Activated CD4-positive, alpha-beta T cell treated with anti-CD3 and anti-CD28 coated beads, Interleukin-10, Interleukin-2, amounts not matched to agents 100 ng/mL and 50 ng/mL, durations not matched to agents 16 hours and 8 hours (primary cell): ENCODE measurements at places on chromosomes 13 and 19.

DNA sequence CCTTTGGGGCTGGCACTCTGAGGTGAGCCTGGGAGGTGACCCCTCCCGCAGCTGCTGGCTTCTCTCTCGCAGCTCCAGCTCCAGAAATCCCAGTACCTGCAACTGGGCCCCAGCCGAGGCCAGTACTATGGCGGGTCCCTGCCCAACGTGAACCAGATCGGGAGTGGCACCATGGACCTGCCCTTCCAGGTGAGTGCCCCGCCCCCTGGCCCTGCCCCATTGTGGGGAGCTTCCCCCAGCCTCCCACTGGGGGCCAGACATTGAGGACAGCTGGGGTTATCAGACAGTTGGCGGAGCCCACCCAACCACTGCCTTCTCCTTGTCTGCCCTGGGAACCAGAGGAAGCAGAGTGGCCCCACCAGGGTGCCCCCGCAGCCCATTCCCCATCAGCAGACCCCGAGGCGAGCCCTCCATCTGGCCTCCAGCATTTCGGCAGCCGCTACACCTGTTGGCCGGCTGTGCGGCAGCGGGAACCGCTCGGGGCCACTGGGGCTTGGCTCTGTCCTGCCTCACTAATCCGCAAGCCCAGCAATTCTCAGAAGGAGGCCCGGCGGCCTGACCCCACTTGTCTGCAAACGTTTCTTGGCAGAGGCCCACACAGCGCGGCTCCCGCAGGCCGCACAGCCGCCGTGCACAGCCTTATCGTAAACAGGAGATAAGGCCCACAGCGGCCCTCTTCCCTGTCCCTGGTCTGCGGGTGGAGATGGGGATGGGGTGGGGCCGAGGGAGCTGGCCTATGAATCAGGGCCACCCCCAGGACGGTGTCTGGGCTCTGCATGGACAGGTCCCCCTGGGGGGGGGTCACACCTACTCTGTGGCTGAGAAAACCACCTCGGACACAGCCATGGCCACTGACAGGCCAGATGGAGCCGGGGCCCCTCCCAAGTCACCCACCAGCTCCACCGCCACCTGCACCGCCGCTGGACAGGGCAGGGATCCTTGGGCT lies 48.0 kb downstream of the COMP start:
- no peak for DNase-seq

GRCh38 chr13:32255724-32256109 lies 59.4 kb downstream of the ZAR1L start:
- no peak for DNase-seq

DNA sequence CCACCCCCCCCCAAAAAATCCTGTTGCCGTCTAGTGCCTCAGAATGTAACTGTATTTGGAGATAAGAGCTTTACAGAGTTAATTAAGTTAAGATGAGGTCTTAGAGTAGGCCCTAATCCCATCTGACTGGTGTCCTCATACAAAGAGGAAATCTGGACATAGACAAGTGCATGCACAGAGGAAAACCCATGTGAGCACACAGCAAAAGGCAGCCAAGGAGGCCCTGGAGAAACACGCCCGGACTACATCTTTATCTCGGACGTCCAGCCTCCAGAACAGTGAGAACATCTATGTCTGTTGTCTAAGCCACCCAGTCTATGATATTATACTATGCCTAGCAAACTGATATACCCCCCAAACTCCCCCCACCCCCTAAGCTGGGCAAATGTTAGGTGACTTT lies 193.8 kb downstream of the KATNAL1 start:
- DNase-seq: no peak

DNA sequence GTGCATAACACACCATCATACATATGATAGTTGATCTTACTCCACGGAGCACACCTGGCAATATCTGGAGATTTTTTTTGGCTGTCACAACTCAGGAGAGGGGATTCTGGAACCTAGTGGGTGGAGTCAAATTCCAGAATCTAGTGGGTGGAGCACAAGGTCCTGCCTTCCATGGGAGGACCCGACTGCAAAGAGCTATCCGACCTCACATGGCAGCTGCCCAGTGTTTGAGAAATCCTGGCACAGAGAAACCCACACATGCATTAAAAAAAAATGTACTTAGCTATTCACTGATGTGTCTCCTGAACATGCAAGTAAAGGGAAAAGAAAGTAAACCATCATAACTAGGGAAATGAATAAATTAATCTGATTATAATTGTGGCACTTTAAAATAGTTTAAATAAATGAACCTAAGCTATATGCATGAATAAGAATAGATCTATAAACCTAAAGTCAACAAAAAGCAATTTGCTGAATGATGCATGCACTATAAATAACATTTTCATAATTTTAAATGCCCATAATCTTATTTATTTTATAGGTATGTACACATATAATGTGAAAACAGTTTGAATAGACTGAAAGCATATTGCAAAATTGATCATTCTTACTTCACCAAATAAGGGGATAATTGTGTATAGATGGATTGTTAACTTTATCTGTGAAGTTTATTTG lies 300.3 kb downstream of the MYO16 start:
- DNase-seq: no peak

DNA sequence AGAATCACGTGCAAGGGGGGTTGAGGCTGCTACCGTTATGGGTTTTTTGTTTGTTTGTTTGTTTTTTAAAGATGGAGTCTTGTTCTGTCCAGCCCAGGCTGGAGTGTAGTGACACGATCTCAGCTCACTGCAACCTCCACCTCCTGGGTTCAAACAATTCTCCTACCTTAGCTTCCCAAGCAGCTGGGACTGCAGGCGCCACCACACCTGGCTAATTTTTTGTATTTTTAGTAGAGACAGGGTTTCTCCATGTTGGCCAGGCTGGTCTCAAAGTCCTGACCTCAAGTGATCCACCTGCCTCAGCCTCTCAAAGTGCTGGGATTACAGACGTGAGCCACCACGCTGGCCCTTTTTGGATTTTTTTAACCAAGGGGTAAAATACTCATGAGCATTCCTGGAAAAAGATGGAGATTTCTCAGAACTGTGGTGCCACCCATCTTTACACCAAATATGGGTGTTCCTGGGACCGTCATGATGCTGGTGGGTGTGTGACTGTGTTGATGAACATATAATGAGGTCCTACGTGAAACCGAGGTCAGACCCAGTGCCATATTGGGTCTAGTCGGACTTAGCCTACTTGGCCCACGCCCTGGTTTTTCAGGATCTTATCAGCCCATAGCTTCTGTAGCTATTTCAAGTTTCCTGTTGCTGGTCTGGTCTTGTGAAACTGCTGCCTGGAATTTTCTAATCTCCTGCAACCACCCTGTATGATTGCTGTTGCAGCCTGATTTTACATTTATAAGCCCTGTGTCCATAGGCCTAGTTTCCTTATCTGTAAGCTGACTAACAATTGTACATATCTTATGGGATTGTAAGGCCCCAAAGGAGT lies 6.2 kb downstream of the PPP1R15A start:
- peak; percentile 49 for DNase-seq

DNA sequence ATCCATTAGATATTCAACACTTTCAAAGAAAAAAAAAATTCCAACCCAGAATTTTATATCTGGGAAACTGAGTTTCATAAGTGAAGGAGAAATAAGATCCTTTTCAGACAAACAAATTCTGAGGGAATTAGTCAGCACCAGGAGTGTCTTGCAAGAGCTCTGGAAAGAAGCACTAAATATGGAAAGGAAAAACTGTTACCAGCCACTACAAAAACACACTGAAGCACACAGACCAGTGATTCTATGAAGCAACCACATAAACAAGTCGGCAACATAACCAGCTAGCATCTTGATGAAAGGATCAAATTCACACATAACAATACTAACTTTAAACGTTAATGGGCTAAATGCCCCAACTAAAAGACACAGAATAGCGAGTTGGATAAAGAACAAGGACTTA lies 368.4 kb upstream of the MIR17HG start:
- DNase-seq: no peak

DNA sequence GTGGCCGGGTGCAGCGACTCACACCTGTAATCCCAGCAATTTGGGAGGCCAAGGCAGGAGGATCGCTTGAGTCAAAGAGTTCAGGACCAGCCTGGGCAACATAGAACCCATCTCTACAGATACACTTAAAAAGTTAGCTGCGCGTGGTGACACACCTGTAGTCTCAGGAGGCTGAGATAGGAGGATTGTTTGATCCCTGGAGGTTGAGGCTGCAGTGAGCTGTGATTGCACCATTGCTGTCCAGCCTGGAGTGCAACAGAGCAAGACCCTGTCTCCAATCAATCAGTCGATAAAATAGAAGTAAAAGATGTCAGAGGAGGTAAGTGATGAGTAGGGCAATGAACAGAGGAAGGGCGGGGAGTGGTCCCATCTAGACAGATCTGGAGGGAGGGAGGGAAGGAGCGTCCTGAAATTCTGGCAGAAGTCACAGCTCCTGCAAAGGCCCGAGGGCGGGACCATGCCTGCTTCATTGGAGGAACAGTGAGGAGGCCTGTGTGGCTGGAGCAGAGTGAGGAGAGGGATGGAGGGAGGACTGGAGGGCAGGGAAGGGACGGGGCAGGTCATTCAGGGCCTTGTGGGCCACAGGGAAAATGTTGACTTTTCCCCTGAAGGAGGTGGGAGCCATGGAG lies 9.7 kb downstream of the SMIM24 start:
- DNase-seq: no peak

DNA sequence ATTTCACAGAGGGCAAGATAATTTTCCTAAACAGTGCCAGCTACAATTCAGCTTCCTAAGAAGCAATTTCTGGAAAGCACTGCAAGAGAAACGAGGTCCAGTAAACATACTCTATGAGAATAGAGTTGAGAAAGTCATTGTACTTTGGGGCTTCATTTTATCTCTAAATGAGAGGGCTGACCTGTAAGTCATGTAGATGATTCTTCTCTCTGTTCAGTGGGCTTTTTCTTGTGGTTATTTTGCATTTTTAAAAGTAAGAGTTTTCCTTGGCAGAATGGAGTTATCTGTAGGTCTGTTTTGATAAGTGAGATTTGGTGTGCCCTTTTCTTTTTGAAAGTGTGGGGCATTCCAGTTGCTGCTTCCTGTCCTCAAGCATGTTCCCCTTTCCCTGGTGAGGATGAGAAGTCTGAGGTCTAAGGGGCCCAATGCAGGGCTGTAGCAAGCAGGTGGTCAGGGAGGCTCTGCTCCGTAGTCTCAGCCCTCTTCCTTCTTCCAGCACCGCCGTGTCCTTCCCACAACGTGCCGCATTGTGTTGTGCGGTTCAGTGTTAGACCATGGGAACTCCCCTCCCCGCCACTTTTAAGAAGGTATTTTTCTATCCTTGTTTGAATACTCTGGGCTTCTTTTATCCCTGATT lies 86.3 kb downstream of the ARHGEF7 start:
- no peak for DNase-seq

- no peak for DNase-seq
Observed at GRCh38 chr19:9850235-9850959, 15.3 kb downstream of the PIN1 start.

- no peak for DNase-seq
Observed at GRCh38 chr19:47781590-47782262, 3.2 kb downstream of the SELENOW start.

DNA sequence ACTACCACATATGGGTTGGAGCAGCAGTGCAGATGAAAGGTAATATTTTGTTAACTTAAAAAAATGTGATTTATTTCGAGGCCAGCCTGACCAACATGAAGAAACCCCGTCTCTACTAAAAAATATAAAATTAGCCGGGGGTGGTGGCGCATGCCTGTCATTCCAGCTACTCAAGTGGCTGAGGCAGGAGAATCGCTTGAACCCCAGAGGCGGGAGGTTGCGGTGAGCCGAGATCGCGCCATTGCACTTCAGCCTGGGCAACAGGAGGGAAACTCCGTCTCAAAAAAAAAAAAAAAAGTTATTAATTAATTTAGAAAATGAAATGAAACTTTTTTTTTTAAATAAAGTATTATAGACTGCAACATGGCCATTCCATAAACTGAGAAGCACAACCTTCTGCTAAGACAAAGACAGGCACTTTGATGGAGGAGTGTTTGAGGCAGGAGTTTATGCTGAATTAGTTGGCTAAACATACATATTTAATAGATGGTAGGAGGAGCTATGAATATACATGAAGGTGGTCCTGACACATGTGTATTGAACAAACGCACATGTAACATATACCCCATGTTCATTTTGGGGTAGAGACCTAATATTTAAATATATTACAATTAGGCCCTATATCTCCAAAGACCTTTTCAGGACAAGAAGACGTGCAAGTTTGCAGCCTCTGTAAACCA lies 1485.3 kb upstream of the MIR17HG start:
- no peak for DNase-seq

DNA sequence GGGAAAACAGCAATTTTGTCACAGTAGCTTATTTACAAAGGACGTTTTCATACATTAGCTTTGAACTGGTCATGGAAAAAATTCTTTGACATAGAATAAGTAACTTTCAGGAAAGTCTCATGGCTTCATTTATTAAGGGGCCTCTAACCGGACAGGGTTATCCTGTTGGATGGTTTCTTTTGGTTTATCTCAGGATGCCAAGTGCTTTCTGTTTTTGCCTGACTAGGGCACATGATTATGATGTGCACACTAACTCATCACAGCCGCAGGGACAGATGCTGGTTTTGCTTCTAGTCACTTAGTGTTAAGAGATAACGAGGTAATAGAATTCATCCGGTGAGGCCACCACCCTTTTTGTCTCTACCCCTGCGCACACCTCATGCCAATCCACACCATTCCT lies 53.0 kb downstream of the TGDS start:
- no peak for DNase-seq

DNA sequence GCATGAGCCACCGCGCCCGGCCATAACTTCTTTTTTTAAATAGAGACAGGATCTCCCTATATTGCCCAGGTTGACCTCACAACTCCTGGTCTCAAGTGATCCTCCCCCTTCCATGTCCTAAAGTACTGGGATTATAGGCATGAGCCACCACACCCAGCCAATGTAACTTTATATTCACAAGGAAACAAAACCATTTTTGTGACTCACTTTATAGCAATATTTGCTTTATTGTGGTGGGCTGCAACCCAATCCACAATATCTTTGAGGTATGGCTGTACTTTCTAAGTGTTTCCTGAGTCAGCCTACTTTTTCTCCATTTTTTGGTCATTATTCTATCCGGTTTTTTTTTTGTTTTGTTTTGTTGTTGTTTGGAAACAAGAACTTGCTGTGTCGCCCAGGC lies 7.9 kb upstream of the ZIM3 start:
- no peak for DNase-seq

DNA sequence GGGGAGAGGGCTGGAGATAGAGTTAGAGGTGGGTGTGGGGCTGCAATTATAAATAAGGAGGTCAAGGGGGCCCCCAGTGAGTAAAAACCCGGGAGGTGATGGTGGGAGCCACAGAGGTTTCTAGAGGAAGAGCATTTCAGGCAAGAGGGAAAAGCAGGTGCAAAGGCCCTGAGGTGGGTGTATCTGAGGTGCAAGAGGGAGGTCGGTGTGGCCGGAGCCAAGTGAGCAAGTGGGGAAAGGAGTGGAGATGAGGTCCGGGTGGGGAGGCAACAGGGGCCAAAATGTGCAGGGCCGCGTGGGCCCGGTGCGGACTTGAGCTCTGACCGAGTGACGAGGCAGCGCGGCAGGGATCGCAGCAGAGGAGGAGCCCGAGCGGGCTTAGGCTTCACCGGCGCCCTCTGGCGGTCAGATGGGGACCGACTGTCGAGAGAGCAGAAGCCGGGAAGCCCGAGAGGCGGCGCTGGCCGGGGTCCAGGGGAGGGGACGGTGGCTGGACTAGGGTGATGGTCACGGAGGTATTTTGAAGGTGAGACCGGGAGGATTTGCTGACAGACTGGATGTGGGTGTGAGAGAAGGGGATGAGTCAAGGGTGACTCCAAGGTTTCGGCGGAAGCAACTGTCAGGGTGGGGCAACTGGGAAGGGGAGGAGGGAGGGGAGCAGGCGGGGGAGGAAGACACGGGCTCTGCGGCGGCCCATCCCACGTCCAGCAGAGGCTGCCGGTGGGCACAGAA lies 17.7 kb upstream of the SPACA4 start:
- peak; percentile 91 for DNase-seq

- DNase-seq: peak; percentile 28
Observed at GRCh38 chr19:29170554-29170953, 42.4 kb downstream of the UQCRFS1 start.
